Fibroblast of pulmonary artery (primary cell): ENCODE measurements at places on chromosomes 7 and 10.
A peak's percentile ranks its signal among the peaks of the same experiment; 100 is the strongest.

DNA sequence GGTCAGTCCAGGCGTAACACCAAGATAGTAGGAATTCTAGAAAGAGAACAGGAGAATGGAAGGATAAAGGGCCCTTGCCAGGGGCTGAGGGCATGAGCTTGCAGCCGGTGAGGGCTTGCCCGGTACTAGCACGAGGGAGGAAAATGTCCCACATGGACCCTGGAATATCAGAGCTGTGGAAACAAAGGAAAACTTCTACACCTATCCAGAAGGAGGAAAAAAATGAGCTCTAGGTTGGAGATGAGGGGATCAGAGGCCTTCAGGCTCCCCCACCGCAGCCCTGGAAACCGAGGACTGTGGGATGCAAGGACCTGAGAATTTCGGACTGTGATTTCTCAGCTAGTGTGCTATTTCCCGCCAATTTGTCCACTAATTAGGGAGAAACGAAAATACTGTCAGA, 22.1 kb downstream of the RAMP3 start:
- no peak for DNase-seq

DNA sequence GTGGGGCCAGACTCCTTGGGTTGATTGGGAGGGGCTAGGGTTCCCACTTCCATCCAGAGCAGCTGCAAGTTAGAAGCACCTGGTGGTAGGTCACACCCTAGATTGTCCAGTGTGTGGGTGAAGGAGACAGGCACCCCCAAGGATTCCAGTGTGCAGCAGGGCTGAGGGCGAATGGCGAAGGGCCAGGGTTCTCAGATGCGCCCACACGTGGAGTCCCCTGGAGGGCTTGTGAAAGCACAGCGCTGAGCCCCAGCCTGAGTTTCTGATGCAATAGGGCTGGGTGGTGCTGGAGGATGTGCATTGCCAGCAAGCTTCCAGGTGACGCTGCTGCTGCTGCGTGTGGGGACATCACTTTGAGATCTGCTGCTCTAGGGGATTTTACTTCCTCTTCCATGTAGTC, 25.4 kb downstream of the TBATA start:
- DNase-seq: no peak

DNA sequence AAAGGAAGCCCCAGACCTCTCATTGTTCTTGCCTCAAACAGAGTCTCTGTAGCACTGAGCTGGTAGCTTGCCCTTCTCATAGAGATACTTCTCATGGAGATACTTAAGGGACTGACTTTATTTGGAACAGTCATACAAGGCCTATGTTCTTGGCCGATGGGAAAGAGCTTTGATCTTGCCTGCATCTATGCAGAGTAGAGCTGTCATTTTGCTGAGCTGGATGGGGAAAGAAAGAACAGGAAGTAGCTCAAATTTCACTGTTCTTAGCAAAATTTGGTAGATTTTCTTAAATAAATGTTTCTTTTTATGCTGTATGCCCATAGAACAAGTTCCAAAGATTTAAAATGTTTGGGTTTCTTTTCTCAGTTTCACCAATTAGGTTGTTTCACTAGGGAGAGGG, 119.3 kb upstream of the SEC61G start:
- DNase-seq: peak; percentile 23

DNA sequence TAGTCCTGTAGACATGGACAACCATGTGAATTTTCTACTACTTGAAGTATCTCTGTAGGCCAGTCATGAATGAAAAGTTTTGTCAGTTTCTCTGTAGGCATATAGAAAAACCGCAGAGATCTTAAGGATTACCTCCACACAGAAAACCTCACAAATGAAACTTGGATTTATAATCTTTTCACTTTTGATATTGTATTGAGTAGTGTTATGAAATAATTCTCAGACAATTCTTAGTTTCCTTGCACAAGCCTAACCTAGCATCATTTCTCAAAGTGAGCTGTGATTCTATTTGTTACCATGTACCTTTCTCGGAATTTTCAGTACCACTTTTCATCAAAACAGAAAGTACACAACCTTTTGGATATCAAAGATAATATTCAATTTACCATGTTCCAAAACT, 51.4 kb upstream of the OIT3 start:
- DNase-seq: no peak

DNA sequence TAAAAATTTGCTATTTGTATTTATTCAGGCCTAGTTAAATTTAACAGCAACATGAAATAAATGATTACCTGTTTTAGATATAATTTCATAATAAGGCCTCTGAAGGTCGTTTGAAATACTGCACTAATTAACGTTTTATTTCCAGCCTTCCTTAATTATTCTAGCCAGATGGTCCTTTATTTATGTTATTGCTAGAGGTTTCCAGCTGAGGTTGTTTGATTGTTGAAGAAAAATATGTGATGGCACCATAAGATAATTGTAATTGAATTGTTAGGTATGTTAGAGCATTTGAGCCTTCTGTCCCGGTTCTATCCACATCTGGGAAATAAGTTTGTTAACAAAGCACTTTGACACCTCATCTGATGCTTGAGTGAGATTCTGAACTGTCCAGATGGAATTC, 556.1 kb downstream of the ATRNL1 start:
- no peak for DNase-seq

GRCh38 chr10:59812519-59813122, 59.4 kb upstream of the MRLN start:
- no peak for DNase-seq
